ENCODE measurements at places on chromosomes 1 and 21. TPM values are rescaled to one million over a fixed set of nuclear protein-coding genes. Genes with fewer than 3 reads are reported as not detected.
A peak's percentile ranks its signal among the peaks of the same experiment; 100 is the strongest.

BCL2L15 gene
- total RNA-seq = 191 TPM

THEM5 gene
- not detected for total RNA-seq

ABCD3 gene
- 100 TPM for total RNA-seq

ZNF124 gene
- 31.6 TPM for total RNA-seq

FMO1 gene
- total RNA-seq = not detected

FCRL6 gene
- total RNA-seq = not detected

IL12RB2 gene
- total RNA-seq = 0.48 TPM

LHX8 gene
- total RNA-seq = not detected

LRRC53 gene
- total RNA-seq = not detected

ANKRD34A gene
- total RNA-seq = 0.21 TPM

CNR2 gene
- total RNA-seq = 0.12 TPM

CFH gene
- total RNA-seq = 20.5 TPM

PHTF1 gene
- 8.5 TPM for total RNA-seq

DNA sequence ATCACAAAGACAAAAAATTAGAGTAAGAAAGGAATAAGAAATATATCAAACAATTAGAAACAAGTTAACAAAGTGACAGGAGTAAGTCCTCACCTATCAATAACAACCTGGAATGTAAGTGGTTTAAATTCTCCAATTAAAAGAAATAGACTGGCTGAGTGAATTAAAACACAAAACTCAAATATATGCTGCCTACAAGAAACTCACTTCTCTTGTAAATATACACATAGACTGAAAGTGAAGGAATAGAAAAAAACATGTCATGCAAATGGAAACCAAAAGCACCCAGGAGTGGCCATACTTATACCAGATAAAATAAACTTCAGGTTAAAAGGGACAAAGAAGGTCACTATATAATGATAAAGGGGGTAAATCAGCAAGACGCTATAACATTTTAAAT is 43.2 kb upstream of the NUF2 start:
- DNase-seq = no peak

- DNase-seq = no peak
Measured at GRCh38 chr1:55071477-55071876, 32.1 kb downstream of the PCSK9 start.

GRCh38 chr1:170075186-170075585 is 691 bp upstream of the KIFAP3 start:
- no peak for DNase-seq

DNA sequence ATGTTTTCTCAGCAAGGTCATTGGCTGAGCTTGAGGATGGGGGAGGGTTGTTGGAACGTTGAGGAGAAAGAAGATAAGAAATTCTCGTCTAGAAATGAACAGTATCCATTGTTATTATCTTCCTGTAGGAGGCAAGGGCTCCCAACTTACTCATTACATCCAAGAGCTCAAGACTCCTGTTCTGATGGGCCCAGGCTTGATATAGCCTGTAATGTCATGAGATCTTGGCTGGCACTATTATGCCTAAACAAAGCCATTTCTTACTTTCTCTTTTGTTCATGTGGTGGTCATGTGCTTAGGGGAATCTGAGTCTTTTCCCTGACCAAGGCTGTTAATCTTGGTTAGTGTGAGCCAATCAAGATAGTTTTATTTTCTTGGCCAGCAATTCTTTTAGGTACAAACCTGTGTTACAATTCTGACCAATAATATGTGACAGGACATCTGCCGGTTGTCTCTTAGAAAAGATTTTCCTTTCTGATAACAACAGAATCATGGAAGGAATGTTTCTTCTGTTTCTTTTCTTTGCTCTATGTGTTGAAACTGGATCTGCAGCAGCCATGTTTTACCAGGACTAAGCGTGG is 15.2 kb upstream of the IGSF3 start:
- DNase-seq = no peak

GRCh38 chr21:7917729-7918128 is 2603.7 kb upstream of the TPTE start:
- DNase-seq = no peak

GRCh38 chr21:34630536-34631143 is 15.7 kb upstream of the RCAN1 start:
- DNase-seq = peak; percentile 36

DNA sequence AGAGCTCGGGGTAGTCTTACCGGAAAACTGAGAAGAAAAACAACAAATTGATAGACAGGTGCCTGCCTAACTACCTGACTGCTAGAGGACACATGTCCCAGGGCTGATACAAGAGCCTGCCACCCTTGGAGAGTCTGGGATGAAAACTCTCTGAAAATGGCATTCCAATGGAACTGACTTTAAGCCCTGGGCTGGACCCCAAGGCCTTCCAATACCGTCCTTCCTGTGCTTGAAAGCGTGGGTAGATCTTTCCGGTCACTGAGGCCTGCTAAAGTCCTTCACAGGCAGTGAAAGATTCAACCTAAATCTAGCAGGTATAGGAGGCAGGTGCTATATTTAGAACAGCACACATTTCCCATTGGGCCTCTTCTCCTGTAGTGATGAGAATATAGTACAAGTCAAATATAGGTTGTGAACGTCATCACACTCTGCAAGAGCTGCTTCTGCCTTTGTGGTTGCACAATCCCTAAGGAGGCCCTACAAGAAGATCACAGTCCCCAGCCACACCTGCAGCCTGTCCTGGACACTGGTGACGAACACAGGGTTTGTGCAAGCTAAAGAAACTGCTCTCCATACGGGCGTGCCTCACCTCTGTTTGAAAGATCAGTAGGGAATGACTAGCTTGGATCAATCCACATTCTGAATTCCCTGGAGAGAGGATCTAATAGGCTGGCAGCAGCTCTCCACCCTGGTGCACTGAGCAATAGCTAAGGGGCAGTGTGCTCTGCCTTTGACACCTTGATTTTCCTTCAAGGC is 876 bp upstream of the CHML start:
- DNase-seq = peak; percentile 25

- DNase-seq = no peak
Measured at GRCh38 chr1:223417903-223418663, 24.9 kb downstream of the CCDC185 start.

GRCh38 chr1:114345930-114346479 is 165.0 kb downstream of the TRIM33 start:
- DNase-seq = peak; percentile 24

DNA sequence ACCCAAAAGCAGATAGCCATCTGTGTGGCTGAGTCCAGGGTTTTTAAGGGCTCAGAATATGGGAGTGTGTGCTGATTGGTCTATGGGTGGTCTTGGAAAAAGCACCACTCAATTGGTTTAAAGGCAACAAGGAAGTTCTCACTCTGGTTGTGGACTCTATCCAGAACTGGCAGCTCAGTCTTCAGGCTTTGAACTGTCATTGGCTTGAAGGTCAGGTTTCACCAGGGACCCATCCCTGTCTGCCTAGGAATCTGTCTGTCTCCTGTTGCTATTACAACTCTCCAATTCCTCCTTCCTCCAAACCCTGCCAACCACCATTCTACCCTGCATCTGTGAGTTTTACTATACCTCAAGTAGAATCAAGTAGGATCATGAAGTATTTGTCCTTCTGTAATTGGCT is 341.7 kb upstream of the ADGRL2 start:
- DNase-seq = no peak

GRCh38 chr1:231639819-231640218 is 13.2 kb downstream of the DISC1 start:
- no peak for DNase-seq

GRCh38 chr21:44533891-44534627 is 5.9 kb downstream of the KRTAP10-1 start:
- no peak for DNase-seq

GRCh38 chr1:14686701-14687100 is 88.2 kb downstream of the KAZN start:
- DNase-seq = no peak

DNA sequence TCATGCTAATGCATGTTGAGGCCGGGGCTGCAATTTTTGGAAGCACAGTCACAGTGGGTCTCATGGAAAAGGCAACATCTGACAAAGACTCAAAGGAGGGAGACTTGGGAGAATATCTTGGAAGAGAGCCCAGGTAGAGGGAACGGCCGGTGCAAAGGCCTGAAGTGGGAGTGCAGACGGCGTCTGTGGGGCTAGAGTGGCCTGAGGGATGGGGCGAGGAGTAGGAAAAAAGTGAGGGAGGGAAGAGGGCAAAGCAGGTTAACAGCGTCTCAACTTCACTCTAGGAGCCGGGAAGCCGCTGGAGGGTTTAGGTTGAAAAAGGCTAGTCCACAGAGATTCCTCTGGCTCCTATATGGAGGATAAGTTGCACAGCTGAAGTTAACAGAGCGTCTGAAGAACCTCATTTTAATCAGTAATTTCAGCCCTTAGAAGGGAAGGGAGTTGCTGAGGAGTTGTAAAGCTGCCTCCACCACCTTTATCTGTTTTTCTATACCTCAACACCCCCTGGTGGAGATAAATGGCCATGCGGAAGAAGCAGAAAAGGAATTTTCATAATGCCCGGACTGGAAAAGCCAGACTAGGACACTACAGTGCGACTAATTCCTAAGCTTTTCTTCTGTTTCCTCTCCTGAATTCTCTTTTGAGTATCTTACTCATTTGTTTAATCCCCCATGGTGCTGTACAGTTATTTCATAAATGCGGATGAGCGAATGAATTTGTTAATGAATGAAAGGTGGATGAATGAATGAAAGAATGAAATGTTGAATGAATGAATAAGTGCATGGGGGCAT is 78.7 kb upstream of the ZNF281 start:
- DNase-seq = peak; percentile 68

DNA sequence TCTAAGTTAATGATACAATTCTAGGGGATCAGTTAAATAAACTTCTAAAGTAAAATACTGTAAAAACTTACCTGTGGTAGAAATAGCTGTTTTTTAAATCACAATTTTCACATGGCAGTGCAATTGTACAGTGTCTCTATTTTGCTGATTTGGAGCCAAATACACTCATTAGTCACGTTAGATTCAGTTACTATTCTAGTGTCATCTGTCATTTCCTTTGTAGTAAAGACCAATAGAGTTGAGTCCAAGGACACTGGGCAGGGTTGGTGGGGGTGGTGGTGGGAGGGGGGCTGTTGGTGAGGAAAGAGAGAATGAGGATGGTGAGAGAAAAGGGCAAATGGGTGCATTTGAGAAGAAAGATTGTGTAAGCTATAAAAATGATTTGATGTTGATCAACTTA is 33.6 kb downstream of the CD55 start:
- DNase-seq = no peak

DNA sequence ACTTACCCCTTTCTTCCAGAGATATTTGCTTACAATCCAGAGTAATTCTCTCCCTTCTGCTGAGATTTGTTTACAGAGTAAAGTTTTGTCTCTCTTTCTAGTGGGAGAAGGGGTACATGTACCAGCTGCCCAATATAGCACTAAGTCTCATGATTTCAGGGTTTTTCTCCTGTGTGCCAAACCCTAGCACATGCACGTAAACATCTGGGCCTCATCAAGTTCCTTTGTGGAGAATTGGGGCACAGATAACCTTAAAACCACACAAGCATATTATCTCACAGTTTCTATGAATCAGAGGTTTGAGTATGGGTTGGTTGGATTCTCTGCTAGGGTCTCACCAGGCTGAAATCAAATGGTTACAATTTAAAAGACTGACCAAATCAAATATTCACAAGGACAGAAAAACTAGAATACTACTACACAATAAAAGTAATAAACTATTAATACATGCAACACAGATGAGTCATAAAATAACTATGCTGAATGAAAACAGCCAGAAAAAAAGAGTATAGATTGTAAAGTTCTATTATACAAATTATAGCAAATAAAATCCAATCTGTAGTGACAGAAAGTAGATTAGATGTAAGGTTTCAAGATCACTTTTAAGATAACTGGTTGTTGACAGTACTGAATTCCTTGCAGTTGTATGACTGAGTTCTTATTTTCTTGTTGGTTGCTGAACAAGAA is 347.4 kb upstream of the PTBP2 start:
- no peak for DNase-seq

GRCh38 chr1:84156210-84156621 is 12.1 kb downstream of the PRKACB start:
- DNase-seq = no peak

- DNase-seq = no peak
Measured at GRCh38 chr1:240663169-240663879, 51.4 kb upstream of the GREM2 start.

DNA sequence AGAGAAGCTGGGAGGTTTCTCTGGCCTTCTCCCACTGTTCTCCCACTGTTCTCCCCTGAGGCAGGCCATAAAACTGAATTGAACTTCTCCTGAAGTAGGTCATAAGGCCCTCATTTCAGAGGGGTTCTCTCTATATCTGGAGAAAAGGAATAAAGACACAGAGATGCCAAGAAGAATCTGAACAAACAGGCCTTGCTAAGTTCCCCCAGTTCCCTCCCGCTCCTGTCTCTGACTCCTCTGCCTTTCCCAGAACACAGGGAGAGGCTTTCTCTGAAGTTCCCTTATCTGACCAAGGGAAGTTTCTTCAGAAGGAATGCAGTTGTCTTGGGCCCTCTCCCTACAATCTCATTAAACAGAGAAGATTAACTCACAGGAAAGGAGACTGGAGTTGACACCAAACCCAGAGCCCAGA is 83.4 kb downstream of the SLC16A1 start:
- no peak for DNase-seq

GRCh38 chr21:41869771-41870170 is 9.4 kb downstream of the PRDM15 start:
- DNase-seq = no peak

- no peak for DNase-seq
Measured at GRCh38 chr1:171948511-171948910, 107.2 kb downstream of the DNM3 start.

- no peak for DNase-seq
Measured at GRCh38 chr1:89659322-89660081, 26.6 kb downstream of the LRRC8C start.

GRCh38 chr1:23779826-23780371 is 1.7 kb downstream of the PITHD1 start:
- no peak for DNase-seq

GRCh38 chr1:36346741-36347370 is 23.4 kb upstream of the EVA1B start:
- DNase-seq = no peak

DNA sequence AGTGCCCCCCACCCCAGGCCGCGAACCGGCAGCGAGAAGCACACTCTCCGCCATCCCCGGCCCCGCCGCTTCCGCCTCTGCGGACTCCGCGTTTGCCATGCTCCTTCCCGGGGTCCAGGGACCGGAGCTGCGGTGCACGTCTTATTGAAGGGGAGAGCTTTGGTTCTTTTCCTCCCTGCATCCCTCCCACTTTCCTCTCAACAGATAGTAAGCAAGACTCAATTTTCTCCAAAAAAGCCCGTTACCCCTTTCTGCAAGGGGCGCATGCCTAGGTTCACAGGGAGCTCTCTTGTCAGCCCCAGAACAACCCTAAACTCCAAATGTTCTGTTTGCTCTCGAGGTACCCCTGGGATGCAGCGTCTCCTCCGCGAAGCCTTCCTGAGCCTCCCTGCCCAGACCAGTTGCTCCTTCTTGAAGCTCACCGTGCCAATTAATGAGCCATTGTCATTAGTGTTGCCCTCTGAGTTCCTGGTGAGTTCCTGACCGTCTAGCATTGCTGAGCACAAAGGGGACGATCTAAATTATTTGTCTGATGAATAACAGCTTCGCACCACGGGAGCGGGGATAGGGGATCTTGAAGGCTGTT is 8.1 kb downstream of the FOXD3 start:
- no peak for DNase-seq

GRCh38 chr1:206814716-206815341 is 42.5 kb upstream of the IL10 start:
- DNase-seq = no peak
